Right forelimb (tissue), 1 donor: ENCODE measurements at places on chromosomes 11 and 22.
A peak's percentile ranks its signal among the peaks of the same experiment; 100 is the strongest.

DNA sequence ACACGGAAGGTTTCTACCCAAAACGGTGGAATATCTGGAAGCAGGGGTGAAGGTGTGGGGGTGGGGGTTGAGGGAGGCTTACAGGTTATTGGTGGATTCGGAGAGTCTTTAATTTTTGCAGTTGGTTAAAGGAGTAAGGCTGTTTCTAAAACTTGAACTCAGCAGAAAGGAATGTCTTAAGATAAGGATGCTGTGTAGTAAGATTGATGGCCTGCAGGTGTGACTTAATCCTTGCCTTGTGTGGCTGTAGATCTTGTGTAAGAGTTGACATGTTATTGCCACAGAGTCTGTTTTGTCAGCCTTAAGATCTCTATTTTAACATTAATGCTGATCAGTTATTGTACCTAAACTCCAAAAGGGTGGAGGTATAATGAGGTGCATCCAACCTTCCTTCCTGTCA, 16.4 kb upstream of the OR6M1 start:
- no peak for DNase-seq

DNA sequence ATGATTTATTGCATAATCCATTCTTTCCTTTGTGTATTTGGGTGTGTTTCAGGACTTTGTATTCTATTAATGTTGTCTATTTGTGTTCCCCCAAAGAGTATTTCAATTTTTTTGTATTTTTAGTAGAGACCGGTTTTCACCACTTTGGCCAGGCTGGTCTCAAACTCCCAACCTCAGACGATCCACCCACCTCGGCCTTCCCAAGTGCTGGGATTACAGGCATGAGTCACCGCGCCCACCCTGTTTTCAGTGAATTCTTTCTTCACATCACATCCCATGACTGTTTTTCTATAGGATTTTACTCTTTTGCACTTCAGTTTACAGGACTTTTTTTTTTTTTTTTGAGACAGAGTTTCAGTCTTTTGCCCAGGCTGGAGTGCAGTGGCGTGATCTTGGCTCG, 46.3 kb downstream of the RBX1 start:
- no peak for DNase-seq

- DNase-seq = no peak
These were observed 211.7 kb downstream of the FAT3 start for GRCh38 chr11:92436034-92436920.

- DNase-seq = no peak
These were observed 100.4 kb downstream of the ARL14EP start for GRCh38 chr11:30423279-30423648.

DNA sequence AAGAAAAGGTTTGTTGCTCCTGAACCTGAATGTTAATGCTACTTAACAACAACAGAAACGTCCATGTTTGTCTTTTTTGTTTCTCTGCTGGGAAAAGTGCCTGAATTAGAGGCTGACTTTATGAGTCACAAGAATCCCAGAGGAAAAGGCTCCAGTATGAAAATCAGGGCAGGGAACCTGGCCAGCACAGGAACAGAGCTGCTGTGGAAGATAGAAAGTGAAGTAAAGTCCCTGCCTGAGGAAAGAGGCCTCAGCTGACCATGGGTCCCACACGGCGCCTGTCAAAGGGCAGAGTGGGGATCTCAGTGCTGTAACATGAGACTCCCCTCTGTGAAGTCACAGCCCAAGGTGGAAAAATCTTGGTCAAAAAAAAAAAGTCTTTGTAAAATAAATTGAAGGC, 632.3 kb upstream of the CCDC90B start:
- no peak for DNase-seq

DNA sequence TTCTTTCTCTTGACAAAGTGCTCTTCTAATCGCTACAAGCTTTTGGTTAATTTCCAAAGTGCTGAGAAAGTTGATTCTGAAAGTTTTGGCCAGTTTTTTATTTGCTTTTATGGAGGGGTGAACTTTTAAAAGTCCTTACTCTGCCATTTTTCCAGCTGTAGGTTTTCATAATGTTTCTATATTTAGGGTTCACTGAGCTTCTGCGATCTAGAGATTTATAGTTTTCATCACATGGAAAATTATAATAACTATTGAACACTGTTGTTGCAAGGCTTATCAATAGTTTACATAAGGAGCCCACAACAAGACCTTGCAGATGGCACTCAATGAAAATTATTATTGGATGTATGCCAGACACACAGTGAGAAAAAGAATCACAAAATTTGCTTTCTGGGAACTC, 55.1 kb downstream of the DLG2 start:
- no peak for DNase-seq

DNA sequence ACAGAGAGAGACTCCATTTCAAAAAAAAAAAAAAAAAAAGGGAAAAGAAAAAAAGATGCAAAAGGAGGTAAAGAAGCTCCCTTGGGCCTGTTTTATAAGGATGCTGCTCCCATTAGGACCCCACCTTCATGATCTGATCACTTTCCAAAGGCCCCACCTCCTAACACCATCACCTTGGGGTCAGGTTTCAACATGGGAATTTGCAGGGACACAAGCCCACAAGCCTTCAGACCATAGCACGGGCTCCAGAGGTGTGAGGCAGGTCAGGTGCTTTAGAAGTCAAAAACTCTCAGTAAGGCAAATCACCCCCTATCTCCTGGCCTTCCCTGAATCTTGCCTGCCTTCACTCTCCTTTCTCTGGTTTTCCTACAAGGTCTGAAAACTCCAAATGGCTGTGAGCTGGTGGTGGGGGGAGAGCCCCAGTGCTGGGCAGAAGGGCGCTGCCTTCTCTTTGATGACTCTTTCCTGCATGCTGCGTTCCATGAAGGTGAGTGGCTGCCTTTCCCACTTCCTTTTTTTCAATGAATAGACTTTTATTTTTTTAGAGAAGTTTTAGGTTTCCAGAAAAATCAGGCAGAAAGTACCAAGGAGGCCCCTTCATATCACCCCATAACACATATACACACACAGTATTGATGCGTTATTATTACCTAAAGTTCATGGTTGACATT, 13.2 kb downstream of the ASPHD2 start:
- DNase-seq = no peak

GRCh38 chr11:92837595-92837994, 131.9 kb upstream of the MTNR1B start:
- DNase-seq = no peak

DNA sequence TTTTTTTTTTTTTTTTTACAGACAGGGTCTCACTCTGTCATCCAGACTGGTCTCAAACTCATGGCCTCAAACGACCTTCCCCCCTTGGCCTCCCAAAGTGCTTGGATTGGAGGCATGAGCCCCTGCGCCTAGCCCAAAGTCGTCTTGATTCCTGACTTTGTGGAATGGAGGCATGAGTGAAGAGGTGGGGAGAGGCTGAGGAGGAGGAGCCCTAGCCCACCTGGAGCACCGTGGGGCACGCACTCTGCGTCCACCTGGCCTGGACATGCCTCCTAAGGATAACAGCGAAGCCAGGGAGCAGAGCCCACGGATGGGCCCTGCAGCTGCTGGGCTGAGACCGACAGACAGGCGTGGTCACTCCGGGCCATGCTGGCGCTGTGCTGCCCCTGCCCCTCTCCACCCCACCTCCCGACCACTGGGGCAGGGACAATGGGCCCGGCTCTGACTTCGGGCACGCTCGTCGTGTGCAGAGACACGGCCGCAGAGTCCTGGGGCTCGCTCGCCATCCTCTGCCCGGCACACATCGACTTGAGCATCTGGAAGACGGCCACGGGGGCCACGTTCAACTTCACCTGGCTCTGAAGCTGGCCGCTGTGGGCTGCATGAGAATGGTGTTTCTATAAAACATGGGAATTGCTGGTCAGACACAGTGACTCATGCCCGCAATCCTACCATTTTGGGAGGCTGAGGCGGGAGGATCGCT, 34.8 kb downstream of the LRRC74B start:
- DNase-seq = no peak

- DNase-seq = no peak
These were observed 590 bp downstream of the SLCO2B1 start for GRCh38 chr11:75151346-75152047.

GRCh38 chr11:70456921-70457532, 58.7 kb downstream of the CTTN start:
- DNase-seq = no peak

DNA sequence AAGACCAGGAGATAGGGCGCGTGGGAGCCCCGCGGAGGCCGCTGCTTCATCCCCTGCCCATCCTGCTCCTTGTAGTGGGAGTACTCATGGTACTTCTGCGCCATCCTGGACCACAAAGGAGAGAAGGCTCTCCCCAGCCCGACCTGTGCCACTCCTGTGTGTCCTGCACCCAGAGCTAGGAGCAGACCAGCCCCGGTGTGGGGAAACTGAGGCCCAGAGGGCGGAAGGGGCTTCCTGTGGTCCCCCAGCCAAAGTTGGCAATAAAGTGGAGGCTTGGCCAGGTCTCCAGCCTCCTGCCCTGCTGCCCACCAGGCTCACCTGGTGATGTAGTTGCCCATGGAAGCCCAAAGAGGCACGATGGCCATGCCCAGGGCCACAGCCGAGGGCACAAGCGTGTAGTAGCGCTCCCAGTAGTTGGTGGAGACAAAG, 4.7 kb downstream of the UNC93B1 start:
- no peak for DNase-seq

DNA sequence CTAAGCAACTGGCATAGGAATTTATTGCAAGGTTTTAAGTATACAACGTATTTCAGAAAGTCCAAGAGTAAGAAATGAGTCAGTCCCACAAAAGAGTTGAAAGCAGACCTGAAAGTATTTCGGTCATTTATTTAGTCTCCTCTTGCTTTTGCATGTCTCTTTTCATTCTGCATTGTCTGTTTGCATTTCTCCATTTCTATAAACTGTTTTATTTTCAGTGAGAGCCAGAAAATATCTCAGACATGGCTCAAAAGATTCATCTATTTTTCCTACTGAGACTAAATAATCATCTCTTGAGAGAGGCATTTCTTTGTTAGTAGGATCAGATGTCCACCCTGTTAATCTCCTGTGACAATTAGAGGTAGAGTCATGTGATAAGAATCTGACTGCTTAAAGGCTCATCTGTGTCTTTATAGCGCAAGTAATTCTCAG, 219.1 kb upstream of the CCDC179 start:
- no peak for DNase-seq

DNA sequence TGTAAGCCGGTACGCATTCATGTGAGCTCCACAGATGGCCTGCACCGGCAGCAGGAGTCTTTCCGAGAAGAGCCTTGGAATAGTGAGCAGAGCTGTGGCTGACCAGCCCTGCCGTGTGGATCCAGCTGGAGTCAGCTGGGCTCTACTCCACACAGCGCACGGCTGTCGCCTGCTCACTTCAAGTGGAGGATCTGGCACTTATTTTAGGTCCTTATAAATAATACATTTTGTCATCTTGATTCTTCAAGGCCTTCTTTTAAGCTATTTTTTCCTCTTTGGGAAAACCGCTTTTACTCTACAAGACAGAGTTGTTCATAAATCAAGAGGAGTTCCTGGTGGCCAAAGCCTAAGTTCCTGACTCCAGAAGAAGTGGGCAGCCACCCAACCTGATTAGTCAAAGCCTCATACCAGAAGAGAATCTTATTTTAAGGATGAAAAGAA, 93.8 kb downstream of the KCNC1 start:
- DNase-seq = peak; percentile 69

DNA sequence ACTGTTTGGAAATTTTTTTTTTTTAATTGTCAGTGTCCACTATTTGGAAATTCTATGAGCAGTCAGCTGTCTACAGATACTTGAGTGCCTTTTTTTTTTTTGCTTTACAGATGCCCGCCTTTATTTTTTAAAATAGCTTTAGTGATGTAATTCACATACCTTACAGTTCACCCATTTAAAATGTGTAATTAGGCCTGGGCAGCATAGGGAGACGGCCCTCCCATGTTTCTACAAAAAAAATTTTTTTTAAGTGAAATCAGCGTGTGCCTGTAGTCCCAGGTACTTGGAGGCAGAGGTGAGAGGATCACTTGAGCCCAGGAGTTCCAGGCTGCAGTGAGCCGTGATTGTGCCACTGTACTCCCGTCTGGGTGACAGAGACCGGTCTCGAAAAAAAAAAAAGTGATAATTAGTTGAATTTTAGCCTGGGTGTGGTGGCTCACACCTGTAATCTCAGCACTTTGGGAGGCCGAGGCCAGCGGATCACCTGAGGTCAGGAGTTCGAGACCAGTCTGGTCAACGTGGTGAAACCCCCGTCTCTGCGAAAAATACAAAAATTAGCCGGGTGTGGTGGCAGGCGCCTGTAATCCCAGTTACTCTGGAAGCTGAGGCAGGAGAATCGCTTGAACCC, 1.5 kb downstream of the ZNF143 start:
- no peak for DNase-seq

- no peak for DNase-seq
These were observed 157.9 kb downstream of the FEZ1 start for GRCh38 chr11:125337836-125338834.

GRCh38 chr11:21464601-21465193, 728.2 kb upstream of the ANO5 start:
- no peak for DNase-seq

GRCh38 chr22:21779444-21779843, 43.9 kb upstream of the YPEL1 start:
- DNase-seq = no peak

DNA sequence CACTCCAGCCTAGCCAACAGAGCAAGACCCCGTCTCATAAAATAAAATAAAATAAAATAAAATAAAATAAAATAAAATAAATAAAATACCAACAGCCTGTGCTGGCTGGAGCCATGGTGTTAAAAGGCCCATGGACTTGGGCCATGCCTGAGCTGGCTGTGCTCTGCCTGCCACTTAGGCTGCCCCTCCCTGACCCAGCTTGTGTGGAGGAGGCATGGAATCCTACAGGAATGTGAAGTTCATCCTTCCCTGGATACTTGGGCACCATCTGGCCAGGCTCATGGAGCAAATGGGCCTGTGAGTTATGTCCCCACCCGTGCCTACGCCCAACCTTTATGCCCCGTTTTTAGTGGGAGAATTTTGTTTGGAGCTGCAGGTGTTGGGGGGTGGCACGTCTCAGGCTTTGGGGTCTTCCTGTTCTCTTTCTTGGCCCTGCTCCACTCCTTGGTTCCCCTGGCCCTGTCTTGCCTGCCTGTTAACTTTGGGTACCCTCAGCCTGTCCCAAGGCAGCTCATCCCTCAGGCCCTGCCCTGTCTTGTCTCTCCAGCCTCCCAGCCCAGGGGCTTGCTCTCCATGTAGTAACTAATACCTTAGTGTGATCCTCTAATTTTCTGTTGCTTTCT, 51.3 kb downstream of the BCR start:
- DNase-seq = no peak

GRCh38 chr11:44818110-44818509, 91.3 kb downstream of the TSPAN18 start:
- no peak for DNase-seq

GRCh38 chr11:113286009-113286408, 28.4 kb upstream of the TTC12 start:
- DNase-seq = peak; percentile 17

DNA sequence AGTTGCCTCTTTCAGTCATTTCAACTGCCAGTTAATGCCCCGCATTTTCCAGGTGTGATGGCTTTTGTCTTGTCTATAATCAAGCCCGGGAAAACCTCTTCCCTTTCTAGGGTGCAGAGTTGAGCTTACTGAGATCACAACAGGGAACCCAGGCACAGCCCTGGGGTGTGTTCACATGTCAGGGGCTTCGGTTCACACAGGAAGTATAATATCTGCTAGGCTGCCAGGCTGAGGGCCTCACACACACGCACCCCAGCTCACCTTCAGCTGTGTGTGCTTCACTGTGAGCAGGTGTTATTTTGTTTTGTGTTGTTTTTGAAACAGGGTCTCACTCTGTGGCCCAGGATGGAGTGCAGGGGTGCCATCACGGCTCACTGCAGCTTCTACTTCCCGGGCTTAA, 9.7 kb upstream of the SOX10 start:
- DNase-seq = no peak

GRCh38 chr11:112050721-112051120, 23.1 kb downstream of the PIH1D2 start:
- DNase-seq = no peak
